ENCODE measurements at places on chromosomes 7 and 10. TPM values are rescaled to one million over a fixed set of nuclear protein-coding genes. Genes with fewer than 3 reads are reported as not detected.

Gene TSPAN13
- total RNA-seq: not detected

Gene ATP6V0A4
- not detected for total RNA-seq

Gene COA1
- 13.2 TPM for total RNA-seq

Gene FEZF1
- total RNA-seq: not detected

- DNase-seq: no peak
Measured at GRCh38 chr10:1540144-1540543, 197.2 kb downstream of the ADARB2 start.

DNA sequence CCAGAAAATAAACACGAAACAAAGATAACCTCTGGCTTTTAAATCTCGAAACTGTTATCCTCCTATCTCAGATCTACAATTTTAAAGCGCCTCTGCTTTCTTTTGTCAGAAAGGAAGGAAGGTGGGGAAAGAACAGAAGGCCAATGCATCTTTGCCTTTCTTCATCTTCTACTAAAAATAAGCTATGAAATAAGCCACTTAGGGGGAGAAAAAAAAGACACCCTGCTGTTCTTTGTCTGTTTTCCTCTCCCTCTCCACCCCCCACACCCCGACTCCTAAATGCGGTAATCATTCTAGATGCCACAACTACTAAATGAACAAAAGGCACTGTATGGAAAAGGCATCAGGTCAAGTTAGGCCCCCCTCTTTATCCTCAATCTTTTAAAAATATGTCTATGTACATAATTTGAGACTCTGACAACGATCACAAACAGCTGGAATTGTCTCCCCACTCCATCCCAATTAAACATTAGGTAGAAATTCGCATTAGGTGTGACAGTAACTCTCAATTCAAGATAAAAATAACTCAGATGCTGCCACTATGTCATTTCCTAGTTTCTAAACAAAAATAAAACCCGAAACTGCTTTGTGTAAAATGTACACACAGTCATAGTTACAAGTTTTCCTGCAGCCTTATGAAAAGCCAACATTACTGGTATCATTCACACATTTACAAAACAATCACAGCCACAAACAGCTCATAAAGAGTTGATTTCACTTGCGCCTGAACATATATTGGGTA lies 2.4 kb downstream of the UBE2H start:
- DNase-seq: peak; percentile 38

- DNase-seq: no peak
Measured at GRCh38 chr7:149638566-149639320, 134.6 kb downstream of the ZNF467 start.

DNA sequence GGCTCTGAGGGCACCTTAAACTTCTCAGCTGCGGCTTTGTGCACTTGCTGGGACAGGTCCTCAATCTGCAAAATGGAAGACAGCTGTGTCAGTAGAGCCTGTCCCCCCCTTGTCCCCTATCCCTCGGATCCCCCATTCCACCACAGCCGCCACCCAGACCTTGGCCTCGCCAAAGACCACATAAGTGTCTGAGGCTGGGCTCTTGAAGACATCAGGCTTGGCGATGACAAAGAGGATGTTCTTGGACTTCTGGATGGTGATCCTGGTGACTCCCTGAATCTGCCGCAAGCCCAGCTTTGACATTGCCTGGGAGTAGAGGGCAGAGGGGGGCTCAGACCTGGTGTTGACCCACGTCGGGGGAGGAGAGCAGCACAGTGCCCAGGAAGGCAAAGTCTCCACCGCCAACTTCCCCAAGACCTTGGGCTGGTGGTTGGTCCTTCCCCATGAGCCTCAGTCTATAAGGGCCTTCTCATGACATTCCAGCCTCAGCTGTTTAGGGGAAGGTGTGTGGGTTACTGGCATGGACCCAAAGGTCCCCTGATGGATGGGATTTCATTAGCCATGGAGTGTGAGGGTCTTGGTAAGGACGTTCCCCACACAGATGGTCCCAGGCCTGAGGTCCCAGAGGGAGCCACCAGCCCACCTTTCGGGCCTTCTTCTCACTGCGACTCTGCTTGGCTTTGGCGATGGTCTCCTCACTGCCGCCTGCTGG lies 7.7 kb downstream of the NACAD start:
- DNase-seq: no peak

GRCh38 chr7:122702872-122703510 lies at the start of gene RNF148:
Gene RNF148 (minus strand): TSS chr7:122702922. CDS start chr7:122702750, 172 bp downstream.
- DNase-seq: no peak

GRCh38 chr10:101617102-101617823 lies 29.1 kb downstream of the DPCD start:
- DNase-seq: no peak

- no peak for DNase-seq
Measured at GRCh38 chr7:130305433-130306042, 12.6 kb downstream of the CPA4 start.

- DNase-seq: no peak
Measured at GRCh38 chr10:132876993-132877431, 65.4 kb downstream of the CFAP46 start.

DNA sequence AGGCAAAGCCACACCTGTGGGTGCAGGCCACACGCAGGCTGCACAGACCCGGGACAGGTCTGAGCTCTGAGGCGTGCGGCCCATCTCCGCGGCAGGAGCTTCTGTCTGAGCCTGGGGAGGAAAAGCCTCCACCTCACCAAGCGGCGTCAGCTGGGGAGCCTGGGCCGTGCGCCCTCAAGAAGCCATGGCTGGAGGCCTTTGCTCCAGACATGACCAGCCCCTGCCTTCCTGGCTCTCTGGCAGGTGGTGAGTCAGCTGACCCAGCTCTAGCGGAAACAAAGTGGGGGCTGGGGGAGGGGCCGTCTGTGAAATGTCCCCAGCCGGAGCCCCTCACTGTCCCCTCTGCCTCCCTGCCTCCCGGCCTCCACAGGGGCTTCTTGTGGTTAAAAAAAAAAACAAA lies 12.5 kb downstream of the GPER1 start:
- DNase-seq: no peak

GRCh38 chr7:26862834-26863233 lies 1.6 kb downstream of the SKAP2 start:
- no peak for DNase-seq

DNA sequence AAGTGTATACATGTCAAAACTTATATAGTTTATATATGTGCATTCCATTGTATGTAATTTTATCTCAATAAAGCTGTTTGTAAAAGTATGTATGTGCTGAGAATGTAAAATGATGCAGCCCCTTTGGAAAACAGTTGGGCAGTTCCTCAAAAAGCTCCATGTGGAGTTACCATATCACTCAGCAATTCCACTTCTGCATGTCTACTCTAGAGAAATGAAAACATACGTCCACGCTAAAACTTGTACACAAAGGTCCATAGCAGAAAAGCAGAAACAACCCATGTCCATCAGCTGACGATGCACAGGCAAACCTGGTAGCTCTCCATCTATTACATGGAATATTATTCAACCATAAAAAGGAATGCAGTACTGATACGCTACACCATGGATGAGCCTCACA lies 8.3 kb upstream of the RGS10 start:
- no peak for DNase-seq

Measured in fibroblast of the aortic adventitia (primary cell).